Stimulated activated CD8-positive, alpha-beta memory T cell treated with anti-CD3 and anti-CD28 coated beads, Interleukin-4, amount 100 ng/mL, for 4 hours (primary cell): ENCODE measurements at places on chromosomes 2 and 18.

GRCh38 chr2:9103663-9104277, 100.3 kb upstream of the MBOAT2 start:
- no peak for DNase-seq

DNA sequence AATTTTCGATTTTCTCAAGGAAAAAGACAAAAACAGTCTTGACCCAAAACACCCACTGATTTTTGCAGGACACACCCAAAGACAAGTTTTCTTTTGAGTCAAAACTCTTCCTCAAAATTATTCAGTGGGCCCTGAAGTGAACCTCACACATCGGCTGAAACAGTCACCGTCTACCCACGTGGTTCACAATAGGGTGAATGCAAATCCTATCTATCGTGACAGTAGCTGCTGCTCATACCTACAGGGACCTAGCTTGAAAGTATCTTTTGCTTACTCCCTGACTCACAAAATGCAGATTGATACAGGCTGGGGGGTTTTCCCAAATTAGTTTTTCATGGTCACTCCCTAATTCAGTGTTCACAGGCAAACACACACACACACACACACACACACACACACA, 10.7 kb upstream of the CD226 start:
- no peak for DNase-seq

- DNase-seq, result no peak
Observed at GRCh38 chr18:45833846-45834245, 8.4 kb downstream of the SIGLEC15 start.

DNA sequence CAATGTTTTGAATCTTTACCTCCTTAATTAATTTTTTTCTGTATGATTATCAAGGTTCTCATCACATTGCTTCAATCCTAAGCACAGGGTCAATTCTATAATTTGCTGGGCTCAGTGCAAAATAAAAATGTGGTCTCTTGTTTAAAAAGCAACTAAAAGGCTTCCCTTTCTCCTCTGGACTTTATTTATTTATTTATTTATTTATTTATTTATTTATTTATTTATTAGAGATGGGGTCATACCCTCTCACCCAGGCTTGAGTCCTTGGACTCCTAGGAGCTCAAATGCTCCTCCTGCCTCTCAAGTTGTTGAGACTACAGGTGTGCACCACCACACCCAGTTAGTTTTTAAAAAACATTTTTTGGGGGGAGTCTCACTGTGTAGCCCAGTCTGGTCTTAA, 710.1 kb upstream of the REG3G start:
- no peak for DNase-seq
